Left forelimb (tissue), 1 donor: ENCODE measurements at places on chromosomes 11 and 22.

- DNase-seq, result no peak
Measured at GRCh38 chr11:30006876-30007275, 10.0 kb downstream of the KCNA4 start.

DNA sequence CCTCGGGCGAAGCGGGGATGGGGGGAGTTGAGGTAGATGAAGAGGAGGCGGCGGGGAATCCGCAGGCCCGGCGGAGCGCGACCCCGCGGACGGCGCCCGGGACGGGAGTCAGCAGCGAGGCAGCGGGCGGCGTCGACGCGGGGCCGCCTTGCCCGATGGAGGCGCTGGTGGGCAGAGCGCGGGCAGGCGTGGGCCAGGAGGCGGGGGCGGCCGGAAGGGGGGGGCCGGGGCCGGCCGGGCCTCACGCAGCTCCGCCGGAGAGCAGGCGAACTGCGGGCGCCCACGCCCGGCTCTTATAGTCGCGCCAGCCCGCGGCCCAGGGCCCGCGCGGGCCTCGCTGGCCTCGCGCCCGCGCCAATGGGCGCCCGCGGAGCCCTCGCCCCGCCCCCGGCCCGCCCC lies at the start of gene IGF2:
TSS of gene IGF2 (minus strand) at position 267 of the 399 bp plus-strand sequence. CDS start 3,866 bp downstream, outside the sequence.
- no peak for DNase-seq

- DNase-seq, result no peak
Measured at GRCh38 chr11:40337118-40337517, 1122.3 kb downstream of the LRRC4C start.

- no peak for DNase-seq
Measured at GRCh38 chr11:46351148-46351547, 3.9 kb downstream of the DGKZ start.

DNA sequence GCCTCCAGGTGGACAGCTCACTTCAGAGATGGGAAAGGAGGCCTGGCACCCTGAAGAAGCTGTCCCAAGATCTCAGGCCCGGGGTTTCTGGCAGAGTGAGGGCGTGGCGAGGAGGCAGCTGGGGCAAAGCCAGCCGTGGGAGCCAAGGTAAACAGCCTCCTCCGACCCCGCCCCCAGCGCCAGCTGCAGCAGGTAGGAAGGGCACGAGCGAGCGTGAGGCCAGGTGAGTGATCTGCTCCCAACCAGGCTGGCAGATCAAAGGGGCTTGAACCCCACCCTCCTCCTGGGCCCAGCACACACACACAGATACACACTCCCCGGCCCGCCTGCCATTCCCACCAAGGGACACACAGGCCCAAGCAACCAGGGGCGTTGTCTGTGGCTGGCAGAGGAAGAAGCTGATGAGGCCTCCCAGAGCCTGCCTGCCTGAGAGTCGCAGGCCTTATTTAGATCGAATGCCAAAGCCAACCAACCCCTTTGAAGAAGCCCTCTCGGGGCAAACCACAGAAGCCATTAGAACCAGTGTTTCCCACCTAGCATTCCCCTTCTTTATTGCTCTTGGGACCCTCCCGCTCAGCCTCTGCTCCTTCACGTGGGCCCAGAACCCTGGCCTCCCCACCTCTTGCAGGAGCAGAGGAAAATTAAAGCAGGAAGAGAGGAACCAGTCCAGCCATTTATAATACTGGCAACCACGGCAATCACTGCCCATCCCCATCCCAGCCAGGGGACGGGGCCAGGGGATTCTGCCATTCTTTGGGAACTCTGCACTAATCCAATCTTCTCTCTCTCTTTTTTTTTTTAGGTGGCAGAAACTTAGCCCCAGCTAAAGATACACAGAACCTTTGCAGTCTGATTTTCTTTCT lies 5.0 kb downstream of the PDGFB start:
- DNase-seq, result no peak

DNA sequence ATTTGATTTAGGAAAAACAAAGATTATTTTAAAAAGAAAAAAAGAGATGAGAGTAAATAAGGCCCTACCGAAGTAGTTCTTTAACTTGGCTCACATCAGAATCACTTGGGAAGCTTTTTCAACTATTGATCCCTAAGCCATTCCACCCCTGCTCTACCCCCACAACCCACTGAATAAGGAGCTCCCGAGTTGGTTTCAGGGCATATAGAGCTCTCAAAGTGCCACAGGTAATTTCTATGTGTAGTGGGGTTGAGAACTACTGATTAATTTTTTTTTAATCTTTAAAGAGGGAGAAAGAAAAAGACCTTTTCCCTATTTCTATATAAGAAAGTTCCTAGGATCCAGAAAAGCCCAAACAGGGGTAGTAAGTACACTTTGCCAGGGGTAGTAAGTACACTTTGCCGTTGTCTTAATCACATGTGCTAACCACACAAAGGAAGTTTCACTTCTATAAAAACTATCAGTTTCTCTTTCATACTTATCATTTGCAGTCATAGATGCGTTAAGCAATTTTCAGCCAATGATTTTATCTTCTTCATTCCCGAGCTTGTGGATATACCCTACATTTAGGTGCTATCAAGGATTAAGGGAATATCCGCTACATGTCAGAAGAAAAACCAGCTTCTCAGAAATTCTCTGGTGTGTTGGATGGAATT lies 108.4 kb upstream of the ZC3H12C start:
- no peak for DNase-seq

DNA sequence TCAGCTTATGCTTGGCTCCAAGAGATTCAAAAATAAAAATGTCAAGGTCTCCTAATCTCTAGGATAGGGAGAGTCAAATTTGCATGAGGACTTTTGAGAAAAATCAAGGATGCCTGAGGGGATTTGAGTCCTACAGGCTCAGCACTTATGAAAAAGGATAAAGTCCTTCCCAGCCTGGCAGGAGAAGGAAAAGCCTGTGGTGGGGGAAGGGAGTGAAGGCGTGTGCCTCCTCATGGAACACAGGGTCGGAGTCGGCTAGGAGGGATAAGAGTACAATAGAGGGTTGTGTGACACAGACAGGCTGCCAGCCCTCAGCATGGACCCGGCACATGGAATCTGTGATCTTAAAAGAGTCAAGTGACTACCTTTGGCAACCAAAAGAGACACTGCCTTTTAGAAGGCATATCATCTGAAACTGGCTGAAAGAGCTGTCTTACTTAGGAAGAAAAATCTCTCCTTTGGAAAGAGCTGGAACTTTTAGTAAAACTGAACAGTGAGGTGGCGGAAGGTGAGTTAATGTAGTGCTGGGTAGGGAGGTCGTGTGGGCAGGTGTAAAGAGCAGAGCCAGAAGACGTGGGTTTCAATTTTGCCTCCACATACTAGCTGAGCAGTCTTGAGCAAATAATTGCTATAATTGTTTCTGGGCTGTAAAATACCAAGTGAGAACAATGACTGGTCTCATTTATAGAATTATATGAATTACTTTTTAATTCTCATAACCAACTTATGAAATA lies 58.8 kb upstream of the RDX start:
- no peak for DNase-seq

DNA sequence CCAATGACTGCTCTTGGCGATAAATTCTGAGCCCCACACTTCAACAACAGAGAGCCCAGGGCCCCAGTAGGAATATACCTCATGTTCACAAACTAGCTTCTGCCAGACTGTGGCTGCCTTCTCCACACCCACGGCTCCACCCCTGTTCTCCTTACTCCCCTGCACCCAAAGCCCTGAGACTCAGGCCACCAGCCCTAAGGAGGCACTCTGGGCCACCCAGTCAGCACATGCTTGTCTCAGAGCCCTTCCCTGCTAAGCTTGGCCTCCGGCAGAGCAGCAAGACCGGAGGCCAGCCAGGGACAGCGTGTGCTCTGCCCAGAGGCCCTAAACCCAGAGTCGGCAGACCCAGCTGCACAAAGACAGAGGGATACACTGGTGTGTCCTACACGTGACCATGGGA lies 27.9 kb downstream of the SPATA19 start:
- DNase-seq, result peak; percentile 12

- DNase-seq, result peak; percentile 61
Measured at GRCh38 chr11:133833898-133834681, 11.2 kb downstream of the SPATA19 start.

DNA sequence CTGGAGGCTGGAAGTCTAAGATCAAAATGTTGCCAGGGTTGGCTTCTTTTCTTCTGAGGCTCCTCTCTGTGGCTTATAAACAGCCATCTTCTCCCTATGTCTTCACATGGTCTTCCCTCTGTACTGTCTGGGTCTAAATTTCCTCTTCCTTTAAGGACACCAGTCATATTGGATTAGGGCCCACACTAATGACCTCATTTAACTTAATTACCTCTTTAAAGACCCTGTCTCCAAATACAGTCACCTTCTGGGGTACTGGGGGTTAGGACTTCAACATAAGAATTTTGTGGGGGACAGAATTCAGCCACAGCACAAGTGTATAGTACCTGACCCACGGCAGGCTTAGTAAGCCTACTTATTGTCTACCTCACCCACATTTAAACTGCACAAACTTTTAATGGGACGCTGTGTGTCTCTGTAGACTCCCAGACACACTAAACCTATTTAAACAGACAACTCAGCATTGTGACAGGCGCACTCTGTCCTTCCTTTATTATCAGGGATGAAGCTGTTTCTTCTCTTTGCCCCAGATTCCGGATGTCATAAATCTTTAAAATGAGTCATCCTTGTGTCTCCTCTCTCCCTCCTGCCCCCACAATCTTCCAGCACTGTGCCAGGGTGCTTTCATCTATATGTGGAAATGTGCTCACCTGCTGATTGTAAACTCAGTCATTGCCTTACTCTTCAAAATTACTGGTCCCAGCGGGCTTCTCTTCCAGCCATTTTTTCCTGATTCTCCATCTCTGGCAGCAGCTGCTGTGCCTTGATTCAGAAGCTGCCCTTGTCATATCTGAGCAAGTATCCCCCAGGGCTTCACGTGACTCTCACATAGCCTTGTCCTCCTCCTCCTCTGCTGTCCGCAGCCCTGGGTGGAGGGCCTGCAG lies 5.4 kb upstream of the MAPK8IP1 start:
- no peak for DNase-seq

DNA sequence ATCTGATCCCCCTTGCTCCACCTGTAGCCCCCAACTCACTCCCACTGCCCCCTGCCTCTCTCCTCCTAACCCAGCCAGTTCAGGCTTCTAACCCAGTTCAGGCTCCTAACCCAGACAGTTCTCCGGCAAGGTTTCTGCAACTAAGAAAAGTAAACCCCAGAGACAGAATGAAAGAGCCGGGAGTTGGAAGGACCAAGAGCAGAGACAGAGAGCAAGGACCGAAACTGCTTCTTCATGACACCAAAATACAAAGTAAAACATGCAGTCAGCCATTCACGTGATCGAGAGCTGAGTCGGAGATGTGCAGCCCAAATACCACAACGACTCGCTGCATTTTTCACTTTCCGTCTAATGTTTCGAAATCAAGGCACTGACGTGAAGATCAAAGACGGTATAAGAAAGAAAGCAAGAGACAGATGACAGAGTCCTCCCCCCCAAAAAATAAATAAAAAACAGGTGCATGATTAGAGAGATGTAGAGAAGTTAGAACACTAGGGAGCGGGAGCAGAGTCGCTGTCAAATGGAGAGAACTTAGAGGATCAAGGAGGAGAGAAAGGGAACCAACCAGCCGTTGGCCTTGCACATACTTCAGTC lies 884 bp downstream of the IL10RA start:
- DNase-seq, result no peak

- DNase-seq, result no peak
Measured at GRCh38 chr11:118924591-118925585, 838 bp downstream of the BCL9L start.

DNA sequence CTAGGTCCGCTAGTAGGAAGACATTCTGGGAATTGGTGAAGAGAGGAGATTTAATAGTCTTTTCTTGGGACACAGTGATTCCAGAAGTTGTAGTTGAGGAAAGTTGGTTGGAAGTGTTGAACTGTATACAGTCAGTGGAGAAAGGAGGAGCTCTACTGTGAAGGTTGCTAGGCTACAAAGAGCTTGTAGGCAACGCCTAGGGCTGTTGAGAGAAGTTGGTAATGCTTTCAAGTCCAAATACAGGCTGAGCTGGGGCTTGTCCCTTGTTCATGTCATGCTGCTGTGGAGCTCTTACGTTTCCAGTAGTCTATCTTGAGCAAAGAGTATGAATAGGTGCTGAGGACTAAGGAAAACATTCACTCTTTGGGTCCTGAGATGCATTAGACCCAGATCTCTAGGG lies 1.1 kb downstream of the TBCEL start:
- DNase-seq, result no peak

GRCh38 chr22:48489551-48490499 lies 1337.8 kb downstream of the BRD1 start:
- DNase-seq, result peak; percentile 72

- no peak for DNase-seq
Measured at GRCh38 chr11:117815262-117815803, 9.2 kb downstream of the FXYD2 start.

- no peak for DNase-seq
Measured at GRCh38 chr11:3644817-3645235, at the start of gene ART1. Gene ART1 (plus strand): TSS chr11:3645128. CDS start chr11:3659214, 14,086 bp downstream.

DNA sequence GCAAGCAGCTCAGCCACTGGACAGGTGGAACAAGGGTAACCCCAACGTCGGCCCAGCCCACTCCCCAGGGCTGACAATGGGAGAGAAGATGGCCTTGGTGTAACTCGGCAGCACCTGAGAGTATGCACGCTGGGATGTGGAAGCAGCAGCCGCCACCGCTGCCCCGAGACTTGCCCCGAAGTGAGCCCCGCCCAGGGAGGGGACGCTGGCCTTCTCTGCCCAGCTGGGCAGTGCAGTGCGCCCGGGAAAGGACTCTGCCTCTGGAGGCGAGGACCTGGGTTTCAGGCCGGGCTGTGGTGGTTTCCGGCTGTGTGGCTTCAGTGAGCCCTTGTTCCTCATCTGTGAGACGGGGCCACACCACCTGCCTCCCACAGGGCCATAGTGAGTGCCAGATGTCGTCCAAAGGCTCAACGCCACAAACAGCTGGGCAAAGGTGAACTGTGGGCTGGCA lies 8.6 kb upstream of the POLDIP3 start:
- DNase-seq, result no peak

DNA sequence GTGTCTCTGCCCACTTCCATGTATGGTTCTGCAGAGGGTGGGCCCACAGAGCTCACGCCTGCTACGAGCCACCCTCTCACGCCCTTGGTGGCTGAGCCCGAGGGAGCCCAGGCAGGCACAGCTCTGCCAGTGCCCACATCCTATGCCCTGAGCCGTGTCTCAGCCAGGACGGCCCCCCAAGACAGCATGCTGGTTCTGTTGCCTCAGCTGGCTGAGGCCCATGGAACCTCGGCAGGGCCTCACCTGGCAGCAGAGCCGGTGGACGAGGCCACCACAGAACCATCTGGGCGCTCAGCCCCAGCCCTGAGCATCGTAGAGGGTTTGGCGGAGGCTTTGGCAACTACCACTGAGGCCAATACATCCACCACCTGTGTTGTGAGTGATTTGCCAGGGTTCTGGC lies 64.0 kb downstream of the OTOG start:
- no peak for DNase-seq

GRCh38 chr11:69212798-69213110 lies 57.0 kb downstream of the SMIM38 start:
- DNase-seq, result no peak

GRCh38 chr11:77150836-77151235 lies 22.8 kb downstream of the MYO7A start:
- DNase-seq, result no peak

- no peak for DNase-seq
Measured at GRCh38 chr11:70596091-70596490, 197.8 kb downstream of the CTTN start.
